ENCODE measurements at places on chromosomes 12 and 14. TPM values are rescaled to one million over a fixed set of nuclear protein-coding genes. Genes with fewer than 3 reads are reported as not detected.

POTEM gene
- 0.10 TPM for total RNA-seq

FBXW8 gene
- total RNA-seq: 9.1 TPM

PYM1 gene
- total RNA-seq: 38.0 TPM

SPIC gene
- not detected for total RNA-seq

COX8C gene
- not detected for total RNA-seq

PWP1 gene
- 52.9 TPM for total RNA-seq

CCDC175 gene
- total RNA-seq: not detected

- DNase-seq: no peak
Measured at GRCh38 chr14:66745078-66745477, 237.1 kb downstream of the GPHN start.

DNA sequence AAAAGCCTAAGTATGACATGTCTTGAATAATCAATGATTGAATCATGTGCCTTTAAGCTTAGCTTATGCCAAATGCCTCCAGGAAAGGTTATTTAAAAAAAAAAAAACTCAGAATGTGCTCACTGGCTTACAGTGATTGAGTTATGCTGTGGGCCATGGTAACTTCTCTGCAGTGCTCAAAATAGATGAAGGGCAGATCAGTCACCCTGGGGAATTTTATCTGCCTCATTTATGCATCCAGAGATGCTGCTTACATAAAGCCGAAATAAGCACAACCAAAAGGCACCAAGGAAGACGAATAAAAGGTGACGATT is 118.7 kb upstream of the MDM1 start:
- no peak for DNase-seq

GRCh38 chr14:95547626-95548327 is 12.9 kb downstream of the GLRX5 start:
- peak; percentile 85 for DNase-seq

GRCh38 chr14:27077214-27077613 is 479.4 kb upstream of the NOVA1 start:
- DNase-seq: no peak

- no peak for DNase-seq
Measured at GRCh38 chr12:29152223-29152868, 3.3 kb downstream of the FAR2 start.

DNA sequence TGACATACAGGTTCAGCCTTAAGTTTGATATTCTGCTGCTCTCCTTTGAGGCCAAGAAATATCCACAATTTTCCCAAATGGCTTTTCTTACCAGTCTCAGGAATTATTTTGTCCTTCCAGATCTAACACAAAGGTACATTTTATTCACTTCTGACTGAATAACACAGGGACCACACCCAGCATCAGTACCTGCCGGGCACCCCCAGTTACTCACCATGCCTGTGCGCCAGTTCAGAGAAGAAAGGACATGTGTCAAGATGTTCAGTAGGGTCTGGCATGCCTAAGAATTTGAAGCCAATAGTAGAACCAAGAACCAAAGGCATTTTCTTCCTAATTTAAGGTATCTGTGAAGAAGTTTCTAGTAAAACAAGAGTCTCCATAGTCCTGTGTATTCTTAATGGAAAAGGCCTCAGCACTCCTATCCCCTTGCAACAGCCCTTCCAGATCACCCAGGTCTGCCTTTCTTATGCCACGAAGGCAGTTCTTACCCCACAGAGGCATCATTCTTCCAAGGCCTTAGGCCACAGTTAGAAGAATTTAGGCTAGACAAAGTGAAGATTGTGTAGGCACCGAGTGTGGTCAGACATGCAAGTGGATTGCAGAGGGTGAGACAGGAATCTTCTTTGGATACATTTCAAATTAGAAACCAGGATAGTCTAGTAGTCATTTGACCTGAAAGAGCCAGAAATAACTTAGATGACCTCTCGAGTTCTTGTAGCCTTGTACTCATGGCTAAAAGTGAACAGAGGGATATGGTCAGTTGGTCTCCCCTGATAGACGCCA is 140.1 kb upstream of the HIF1A start:
- no peak for DNase-seq

DNA sequence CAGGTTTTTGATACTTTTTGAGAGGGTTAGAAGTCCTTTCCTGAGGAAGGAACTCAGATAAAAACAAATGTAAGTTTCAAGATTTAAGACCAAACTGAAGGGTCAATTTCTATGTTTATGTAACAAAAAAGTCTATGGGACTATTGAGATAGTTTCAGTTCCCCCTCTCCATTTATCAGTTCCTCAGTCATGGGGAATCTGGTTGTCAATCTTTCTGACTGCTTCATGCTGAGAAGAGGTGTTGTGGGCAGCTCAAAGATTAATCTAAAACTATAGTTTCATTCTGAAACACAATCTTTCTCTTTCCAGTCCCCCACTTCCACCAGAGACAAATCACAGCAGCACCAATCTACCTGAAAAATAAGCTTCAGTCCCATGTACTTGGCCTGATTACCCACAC is 93.7 kb downstream of the KCNMB4 start:
- DNase-seq: no peak

GRCh38 chr12:19144287-19144686 is 14.8 kb downstream of the PLEKHA5 start:
- DNase-seq: no peak

DNA sequence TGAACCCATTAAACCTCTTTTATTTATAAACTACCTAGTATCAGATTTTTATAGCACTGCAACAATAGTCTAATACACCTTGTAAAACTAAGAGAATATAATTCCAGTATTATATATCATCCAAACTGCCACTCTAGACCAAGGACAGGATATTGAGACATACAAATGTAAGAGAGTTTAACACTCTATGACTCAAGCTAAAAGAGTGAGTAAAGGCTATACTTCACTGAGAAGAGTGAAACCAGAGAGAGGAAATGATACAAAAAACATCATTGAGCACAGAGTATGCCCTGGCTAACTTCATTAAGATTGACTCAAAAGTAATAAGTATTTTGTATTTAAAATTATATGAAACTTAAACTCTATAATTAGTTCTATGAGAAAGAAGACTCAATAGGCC is 1951.9 kb upstream of the SEL1L start:
- DNase-seq: peak; percentile 15

DNA sequence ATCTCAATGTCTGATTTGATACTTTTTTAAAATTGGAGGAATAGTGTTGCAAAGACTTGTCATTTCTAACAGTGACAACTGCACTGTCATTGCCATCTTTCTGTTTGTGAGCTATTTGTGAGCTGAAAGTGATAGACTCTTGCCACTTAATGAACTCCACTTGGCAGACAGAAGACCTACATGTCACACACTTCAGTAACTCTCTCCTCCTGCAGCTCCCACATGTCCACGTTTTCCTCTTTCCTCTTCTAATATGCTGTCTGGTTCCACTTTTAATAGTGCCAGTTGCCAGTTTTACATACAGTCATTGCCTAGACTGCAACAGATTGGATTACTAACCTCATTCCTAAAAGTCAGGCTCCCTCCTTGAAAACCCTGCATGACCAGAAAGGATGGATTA is 121.5 kb downstream of the CAPZA3 start:
- DNase-seq: no peak

DNA sequence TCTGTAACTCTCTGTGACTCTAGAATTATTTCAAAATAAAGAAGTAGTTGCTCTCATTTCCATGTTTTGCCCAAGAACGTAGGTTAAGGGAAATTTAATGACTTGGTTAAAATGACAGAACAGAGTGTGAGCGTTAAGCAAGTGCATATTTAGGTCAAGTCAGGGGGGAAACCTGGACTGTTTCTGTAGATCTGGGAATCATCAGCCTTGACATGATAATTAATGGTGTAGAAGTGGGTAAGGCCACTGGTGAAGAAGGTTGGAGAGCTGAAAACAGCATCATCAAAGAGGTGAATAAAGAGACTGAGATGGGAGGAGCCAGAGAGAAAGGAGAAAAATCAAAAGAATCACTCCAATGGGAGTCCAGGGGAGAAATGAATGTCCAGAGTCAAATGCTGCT is 49.4 kb upstream of the STK38L start:
- no peak for DNase-seq

DNA sequence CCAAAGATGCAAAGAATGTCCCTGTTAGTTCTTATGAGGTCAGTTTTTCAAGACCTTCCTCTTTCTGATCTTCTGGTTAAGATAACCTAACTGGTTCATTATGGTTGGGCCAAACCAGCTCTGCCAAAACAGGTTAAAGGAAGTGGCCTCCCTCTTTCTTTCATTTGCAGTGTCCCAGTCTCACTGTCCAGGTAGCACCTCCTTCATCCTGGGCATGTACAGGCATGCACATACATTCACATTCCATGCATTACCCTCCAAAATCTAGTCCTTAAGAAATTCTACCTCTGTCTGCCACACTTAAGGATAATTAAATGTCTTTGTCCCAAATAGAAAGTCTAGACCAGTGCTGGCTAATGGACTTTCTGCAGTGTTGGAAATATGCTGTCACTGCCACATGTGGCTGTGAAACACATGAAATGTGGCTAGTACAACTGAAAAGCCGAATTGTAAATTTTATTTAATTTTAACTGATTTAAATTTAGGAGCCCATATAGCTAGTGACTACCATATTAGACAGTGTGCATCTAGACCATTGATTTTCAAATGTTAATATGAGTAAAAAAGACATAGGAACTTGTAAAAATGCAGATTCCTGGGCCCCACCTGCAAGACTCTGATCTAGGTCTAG is 169.3 kb downstream of the PCNX1 start:
- DNase-seq: no peak

DNA sequence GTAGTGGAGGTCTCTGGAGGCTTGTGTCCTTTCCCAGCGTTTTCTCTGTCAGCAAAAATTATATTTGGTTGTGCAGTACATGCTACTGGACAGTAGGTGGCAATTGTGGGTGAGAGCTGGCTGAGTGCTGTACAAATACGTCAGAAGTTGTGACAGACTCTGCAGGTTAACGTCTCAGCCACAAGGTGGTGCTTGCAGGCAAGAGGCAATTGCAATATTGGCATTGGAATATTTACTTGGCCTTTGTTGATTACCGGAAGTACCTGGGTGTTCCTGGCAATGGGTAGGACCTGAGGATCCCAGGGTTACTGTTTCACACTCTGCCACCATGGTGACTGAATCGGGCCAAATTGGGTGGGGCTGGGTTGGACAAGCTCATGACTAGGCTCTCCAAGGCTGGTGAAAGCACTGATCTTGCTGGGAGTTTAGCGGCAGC is 333.9 kb upstream of the LMO3 start:
- DNase-seq: peak; percentile 83

- DNase-seq: no peak
Measured at GRCh38 chr12:12249216-12250050, 17.4 kb downstream of the LRP6 start.

Data from HT1080 (cell line).